ENCODE measurements at places on chromosomes 1 and 21.

DNA sequence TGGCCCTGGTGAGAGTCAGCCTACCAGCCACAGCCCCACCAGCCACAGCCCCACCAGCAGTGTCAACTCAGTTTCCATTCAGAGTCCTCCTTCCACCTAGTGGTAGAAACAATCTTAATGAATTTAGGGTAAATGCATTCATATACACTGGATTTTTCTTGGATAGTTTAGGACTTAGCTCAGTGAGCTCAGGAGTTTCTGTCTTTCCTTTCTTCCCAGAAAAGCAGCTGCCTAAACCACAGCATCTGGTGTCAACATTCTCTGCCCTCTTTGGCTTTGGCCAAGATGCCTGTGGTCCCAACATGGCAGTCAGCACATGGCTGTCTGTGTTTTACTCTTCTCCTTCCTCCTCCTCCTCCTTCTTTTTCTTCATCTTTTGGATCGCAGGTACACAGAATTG lies 94.0 kb downstream of the CLIC6 start:
- DNase-seq, result no peak

GRCh38 chr1:33137800-33138199 lies 44.0 kb downstream of the TRIM62 start:
- no peak for DNase-seq

- DNase-seq, result no peak
Measured at GRCh38 chr1:203644661-203645510, 18.3 kb downstream of the ATP2B4 start.

DNA sequence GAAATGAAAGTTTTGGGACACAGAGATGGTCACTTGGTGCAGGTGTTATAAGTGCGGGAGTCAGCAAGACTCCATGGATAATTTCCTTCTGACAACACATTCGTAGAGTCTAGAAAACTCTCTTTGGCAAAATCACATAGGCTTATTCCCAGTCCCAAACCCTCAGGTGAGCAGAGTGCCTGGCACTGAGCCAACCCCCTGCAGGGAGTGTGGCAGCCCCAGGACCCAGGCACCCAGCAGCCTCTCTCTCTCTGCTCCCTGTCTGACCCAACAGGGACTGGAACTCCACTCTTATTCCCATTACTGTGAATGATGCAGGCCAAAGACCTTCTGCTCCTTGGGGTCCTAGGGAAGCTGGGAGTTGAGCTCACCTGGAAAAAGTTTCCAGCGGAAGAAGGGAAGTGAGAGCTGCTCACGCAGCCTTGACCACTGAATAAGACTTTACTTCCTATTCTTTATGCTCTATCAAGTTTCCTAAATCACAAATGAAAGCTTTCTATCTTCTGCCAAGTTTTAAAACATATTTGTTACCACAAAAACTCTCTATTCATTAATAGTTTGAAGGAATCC lies 132.6 kb upstream of the ETV3 start:
- no peak for DNase-seq

DNA sequence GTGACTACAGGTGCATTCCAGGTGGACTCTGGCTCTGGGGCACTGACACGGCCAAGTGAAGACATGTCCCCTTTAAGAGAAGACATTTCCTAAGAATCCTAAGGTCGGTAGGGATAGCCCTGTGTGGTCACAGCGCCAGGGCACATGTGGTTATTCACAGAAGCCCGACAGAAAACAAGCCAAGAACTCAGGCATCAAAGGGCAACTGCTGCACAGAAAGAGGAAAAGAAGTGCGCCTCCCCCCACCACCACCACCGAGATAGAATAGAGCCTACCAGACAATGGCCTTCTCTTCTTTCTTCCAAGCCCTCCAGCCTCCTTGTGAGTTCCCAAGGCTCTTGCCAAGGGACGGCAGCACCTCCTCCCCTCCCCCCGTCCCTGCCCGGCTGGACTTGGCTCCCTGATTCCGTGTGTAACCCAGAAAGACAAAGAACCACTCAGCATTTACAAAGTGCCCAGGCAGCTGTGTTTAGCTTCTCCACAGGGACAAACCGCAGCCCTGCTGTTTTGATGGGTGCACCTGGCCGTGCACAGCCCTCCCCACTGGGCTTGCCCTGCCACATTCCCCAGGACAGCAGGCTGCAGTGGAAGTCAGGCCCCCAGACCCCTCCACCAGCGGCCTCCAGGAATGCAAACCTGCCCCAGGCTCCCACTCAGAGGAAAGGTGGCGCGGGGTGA lies 30.2 kb downstream of the TMPRSS2 start:
- no peak for DNase-seq

DNA sequence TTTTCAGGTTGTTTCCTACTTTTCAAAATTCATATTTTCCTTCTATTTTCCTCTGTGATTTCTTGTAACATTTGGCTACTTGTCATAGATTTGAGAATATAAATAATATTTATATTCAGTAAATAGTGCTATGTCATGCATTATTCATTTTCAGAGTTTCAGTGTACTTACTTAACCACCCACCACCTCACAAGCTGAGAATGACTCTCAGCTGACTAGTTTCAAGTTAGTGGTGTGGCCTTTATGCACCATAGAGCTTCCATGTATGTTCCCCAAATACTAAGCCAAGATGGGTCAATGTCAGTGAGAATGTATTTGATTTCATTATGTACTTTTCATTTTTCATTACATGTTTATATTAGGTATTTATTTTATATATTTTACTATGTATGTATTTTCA lies 56.9 kb upstream of the RGS1 start:
- DNase-seq, result no peak

DNA sequence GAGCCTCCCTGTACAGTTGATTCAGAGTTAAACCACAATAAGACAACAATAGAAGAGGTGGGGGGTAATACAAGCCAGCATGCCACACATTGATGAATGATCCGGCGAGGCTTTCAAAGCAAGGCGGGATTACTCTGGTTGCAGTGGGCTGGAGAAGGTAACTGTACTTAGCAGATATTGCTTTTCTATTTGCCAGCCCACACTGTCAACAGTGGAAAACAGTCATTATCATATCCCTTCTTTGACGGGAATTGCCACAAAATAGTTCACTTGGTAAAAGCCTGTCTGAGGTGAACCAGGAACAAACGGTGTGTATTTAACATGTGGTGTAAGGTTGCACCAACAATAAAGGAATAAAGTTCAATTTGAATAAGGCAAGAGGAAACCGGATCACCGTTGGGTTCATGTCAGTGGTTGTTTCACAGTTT lies 5.8 kb upstream of the KCNJ15 start:
- no peak for DNase-seq

DNA sequence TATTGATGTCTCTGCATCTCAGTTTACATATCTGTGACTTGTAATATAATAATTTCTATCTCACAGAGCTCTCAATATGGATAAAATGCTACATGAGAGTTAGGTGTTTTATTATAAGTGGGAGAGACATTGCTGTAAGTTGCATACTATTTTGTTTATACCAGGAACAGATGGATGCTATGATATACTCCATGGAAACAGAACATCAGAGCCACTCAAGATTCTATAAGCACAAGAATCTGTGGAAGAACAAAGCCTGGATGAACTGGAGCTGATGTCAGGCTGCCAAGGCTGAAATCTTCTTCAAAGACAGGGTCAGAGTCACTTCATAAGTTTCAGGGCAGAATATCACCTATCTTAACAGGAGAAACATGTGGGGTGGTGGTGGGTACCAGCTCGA lies 30.2 kb downstream of the DUSP10 start:
- no peak for DNase-seq

DNA sequence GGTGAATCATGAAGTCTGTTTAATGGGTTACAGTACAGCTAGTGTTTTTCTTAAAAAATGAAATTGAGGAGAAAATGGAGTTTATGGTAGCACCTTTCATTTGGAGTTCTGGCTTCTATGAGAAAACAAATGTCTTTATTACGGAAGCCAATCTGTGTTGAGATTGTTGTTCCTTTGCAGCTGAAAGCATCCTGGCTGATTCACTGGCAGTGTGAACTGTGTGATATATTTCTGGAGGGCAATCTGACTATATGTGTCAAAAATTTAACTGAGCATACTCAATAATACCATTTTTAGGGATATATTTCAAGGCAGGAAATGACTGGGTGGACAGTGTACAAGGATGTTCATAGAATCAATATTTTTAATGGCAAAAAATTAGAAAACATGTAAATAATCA lies 46.6 kb upstream of the LYST start:
- no peak for DNase-seq
